Activated naive CD8-positive, alpha-beta T cell treated with anti-CD3 and anti-CD28 coated beads, Interleukin-2, amount 50 U/mL, for 24 hours (primary cell): ENCODE measurements at places on chromosomes 12 and 14.

- no peaks in the 10 kb centered on the region for H3K36me3 ChIP-seq
- H3K4me3 ChIP-seq, result no peak overlapping the region
- peaks cover 8% of the 10 kb centered on the region for H3K27me3 ChIP-seq
- H3K4me1 ChIP-seq, result no peaks in the 10 kb centered on the region
- no peak overlapping the region for H3K27ac ChIP-seq
These were observed 63.0 kb upstream of the TCL1A start for GRCh38 chr14:95776798-95777534.

DNA sequence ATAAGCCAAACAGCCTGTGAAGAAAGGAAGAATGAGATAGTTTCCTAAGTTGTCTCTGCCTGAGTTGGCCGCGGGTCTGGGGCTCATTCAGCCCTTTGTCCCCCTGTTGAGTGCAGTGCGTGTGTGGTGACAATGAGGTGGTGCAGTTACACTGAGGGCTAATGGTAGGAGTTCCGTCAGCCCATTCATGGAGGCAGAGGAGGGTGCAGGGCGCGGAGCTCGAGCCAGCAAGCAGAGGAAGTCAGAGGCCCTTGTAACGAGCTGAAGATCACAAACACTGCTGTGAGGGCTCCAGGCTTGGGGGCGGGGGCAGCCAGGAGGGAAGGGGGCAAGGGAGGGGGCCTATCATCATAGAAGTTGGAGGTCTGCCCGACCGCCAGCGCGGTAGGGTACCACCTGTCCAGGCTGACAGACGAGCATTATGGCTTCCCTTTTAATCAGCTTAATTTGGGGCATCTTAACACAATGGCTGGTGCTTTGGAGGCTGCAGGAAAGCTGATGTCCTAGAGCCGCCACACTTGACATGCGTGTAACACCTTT is 20.5 kb downstream of the CCND2 start:
- H3K4me1 ChIP-seq, result peaks cover 75% of the 10 kb centered on the region
- peaks cover 85% of the 10 kb centered on the region for H3K36me3 ChIP-seq
- no peaks in the 10 kb centered on the region for H3K27me3 ChIP-seq
- peak overlapping the region; percentile 56 for H3K4me3 ChIP-seq
- no peak for DNase-seq

- no peaks in the 10 kb centered on the region for H3K4me1 ChIP-seq
- no peak overlapping the region for H3K4me3 ChIP-seq
- no peak overlapping the region for H3K27ac ChIP-seq
- no peaks in the 10 kb centered on the region for H3K36me3 ChIP-seq
- H3K27me3 ChIP-seq, result peaks cover 3% of the 10 kb centered on the region
These were observed 51.6 kb downstream of the PPP4R4 start for GRCh38 chr14:94225460-94226378.

DNA sequence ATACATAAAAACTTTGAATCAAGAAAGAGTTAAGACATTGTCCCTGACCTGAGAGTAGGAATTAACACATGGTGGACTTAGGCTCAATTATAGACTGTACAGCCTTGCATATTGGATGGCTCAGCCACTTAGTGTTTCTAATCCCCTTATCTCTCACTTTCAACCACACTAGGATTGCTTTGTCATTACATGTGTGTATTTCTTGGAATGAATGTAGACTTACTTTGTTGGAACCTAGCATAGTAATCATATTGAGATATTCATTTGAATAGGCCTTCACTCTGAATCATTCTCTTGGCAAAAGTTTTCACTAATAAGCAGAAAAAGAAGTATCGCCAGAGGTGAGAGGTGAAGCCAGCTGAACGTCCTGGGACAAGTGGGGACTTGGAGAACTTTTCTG is 1973.9 kb upstream of the FLRT2 start:
- no peak overlapping the region for H3K4me3 ChIP-seq
- no peaks in the 10 kb centered on the region for H3K36me3 ChIP-seq
- no peak overlapping the region for H3K27ac ChIP-seq
- H3K4me1 ChIP-seq, result no peaks in the 10 kb centered on the region
- no peaks in the 10 kb centered on the region for H3K27me3 ChIP-seq

GRCh38 chr12:117236456-117237001 is 46.3 kb upstream of the FBXO21 start:
- H3K36me3 ChIP-seq, result no peaks in the 10 kb centered on the region
- no peak overlapping the region for H3K27ac ChIP-seq
- peak; percentile 89 for DNase-seq
- H3K4me1 ChIP-seq, result no peaks in the 10 kb centered on the region
- H3K4me3 ChIP-seq, result no peak overlapping the region
- H3K27me3 ChIP-seq, result peaks cover 10% of the 10 kb centered on the region
